Activated T-cell treated with anti-CD3 and anti-CD28 coated beads, Interleukin-2, amount 50 U/mL, for 24 hours (primary cell): ENCODE measurements at places on chromosomes 13 and 19.

DNA sequence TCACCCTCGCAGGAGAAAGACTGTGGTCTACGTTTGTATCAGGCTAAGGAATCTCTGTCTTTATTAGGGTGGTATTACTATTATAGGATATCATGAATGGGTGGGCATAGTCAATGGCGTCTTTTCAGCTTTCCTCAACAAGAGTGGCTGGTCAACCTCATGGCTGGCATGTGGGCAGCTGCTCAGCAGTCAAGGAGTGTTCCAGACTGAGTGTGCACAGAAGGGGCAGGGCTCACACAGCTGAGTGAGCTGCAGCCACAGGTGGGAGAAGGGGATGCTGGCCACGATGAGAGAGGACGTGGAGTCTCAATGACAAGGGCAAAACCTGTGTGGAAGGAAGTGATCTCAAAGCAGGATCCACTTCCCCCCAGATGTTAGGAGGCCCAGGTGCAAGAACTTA lies 54.7 kb downstream of the SLC7A1 start:
- no peak for DNase-seq

- no peak for DNase-seq
Measured at GRCh38 chr13:91295712-91296410, 51.6 kb upstream of the MIR17HG start.

GRCh38 chr19:2039959-2040646 lies 10.9 kb downstream of the MKNK2 start:
- DNase-seq = no peak

DNA sequence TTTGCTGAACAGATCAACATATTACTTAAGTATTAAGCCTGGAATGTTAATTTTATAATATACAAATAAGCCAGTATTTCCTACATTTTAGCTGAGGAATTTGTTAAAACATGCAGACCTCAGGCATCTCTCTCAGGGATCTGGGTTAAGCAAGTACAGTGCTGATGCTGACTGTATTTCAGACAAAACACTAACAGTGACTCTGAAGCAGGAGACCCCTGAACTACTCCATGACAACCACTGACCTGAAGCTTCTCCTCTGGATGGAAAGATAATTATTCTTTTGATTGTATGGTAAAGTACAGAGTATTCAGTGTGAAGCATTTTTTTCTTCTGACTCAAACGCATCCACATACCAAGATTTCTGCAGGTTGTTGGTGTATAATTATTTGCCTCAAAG lies 680.8 kb downstream of the LIG4 start:
- no peak for DNase-seq

DNA sequence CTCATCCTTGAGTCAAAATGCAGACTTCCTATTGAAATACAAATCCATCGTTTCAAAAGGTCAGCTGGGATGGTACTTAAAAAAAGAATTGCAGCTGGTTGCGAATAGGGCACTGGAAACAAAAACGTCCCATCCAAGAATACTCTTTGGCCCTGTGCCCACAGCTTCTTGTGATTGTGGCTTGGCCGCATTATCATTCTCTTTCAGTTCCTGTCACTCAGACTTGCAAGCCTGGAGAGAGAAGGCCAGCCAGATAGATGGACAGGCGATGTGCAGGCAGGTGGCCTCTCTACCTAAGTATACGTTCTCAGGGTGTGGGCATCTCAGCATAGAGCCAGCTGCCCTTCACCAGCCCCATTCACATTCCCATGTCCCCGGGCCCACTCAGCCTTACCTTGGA lies 208.5 kb upstream of the ZNF536 start:
- no peak for DNase-seq

DNA sequence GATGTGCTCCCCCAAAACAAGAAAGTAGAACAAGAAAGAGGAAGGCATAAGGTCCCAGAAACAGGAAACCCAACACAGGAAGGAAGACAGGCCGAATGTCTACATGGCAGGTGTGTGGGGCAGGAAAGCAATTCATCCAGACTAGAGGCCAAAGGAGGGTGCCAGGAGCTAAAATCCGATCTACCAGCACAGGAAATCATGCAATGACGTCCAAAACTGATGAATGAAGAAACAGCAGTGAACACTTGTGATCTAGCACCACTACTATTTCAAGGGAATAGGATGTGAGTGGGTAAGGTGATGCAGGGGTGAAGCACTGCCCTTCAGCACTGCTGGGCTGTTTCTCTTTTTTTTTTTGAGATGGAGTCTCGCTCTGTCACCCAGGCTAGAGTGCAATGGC lies 59.1 kb downstream of the DOCK9 start:
- DNase-seq = no peak

DNA sequence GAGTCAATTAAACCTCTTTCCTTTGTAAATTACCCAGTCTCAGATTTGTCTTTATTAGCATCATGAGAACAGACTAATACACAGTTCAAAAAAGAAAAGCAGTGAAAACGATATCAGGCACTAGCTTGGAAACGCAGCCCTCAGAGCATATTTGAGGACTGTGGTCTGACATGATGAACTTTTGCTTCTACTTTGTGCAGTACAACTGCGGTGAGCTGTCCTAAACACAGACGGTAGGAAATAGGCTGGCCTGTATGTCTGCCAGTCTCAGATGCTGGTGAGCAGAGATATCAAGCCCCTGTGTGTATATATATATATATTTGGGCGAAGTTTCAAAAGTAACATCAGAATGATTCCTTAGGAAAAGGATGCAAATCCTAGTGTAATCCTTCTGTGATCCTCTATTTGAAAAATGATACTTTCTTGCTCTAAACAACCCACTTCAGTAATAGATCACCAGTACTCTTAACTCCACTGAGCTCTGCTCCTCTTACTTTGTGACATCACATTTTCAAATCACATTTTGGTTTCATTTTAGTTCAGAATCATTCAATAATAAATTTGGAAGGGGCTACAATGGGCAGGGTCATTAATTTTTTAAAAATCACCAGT lies 74.4 kb downstream of the TNFRSF19 start:
- DNase-seq = no peak

- peak; percentile 85 for DNase-seq
Measured at GRCh38 chr19:7925171-7925851, 624 bp downstream of the CTXN1 start.

DNA sequence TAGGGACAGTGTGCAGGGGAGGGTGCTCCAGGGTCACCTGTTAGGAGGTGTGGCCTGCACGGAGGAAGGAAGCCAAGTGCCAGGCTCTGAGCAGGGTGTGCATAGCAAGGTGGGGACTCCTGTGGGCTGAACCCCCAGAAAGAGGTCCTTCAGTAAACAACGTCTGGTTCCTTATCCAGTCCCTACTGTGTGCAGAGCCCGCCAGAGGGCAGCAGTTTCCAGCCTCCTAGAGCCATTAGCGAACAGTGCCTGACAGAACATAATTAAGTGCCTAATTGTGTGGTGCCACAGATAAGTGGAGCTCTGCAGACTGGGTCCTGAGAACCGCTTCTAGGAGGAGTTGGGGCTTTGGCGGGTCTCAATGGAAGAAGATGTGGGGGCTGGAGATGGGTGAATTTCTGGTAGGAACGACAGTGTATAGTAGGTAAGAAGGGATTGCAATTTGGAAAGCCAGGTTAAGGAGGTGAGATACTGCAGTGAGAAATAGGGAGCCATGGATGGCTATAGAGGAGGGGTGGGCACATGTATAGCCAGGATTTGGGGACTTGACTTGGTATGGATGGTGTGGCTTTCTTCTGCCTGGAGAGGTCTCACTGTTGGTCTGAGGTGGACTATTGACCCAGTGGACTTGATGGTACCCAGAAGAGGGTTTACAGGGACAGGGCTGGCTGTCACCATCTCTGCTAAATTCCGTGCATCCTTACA lies 323.1 kb downstream of the ZNF536 start:
- DNase-seq = no peak

DNA sequence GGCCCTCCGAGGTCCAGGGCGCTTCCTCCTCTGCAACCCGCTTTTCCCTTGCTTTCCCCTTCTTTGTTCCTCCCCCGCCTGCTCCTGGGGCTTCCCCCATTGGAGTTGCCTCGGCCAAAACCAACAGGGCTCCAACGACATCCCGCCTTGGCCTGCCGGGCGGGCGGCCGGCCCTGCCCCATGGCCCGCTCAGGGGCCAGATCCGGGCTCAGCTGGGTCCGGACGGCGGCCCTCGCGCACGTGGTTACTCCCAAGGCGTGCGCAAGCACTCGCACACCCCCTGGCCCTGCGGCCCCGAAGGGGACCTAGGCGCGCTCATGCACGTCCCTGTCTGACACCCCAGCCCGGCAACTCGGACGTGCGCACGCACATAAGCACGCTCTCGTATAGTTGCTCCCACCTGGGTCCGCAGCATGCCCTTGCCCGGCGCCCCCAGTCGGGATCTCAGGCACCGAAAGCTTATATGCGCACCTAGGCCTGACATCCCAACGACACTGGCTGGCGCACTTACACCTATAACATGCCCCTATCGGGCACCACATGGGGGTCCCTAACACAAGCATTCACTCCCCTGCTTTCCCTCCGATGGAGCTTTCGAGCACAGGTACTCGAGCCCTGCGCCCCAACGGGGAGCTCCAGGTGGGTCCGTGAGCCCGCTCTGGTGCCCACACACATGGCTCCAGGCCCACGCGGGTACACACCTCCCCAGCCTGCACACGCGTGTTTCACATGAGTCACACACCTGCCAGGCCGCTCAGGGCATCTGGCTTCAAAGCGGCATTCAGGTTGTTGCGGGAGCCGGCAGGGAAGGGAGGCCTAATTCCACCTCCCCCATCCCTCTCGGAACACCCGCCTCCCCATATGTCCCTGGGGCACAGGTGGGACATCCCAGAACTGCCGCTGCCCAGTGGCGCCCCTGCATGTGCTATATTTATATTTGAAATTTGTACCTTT lies 15.0 kb downstream of the NFIX start:
- no peak for DNase-seq

DNA sequence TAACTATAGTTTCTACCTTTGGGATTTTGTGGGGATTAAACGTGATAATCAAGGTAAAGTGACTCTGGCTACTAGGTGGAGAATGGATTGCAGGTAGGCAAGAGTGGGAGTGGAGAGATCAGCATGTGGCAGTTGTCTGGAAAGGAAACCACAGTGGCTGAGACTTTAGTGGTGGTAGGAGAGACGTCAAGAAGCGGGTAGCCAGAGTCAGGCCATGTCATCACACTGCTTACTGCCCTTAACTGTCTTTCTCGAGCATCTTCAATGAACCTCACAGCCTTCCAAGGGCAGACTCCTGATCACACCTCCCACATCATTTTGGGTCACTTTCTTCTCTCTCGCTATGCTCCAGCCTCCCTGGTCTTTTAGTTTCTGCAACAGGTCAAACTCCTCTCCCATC lies 28.6 kb upstream of the MBNL2 start:
- no peak for DNase-seq

GRCh38 chr13:109646423-109646822 lies 140.0 kb downstream of the IRS2 start:
- DNase-seq = no peak

DNA sequence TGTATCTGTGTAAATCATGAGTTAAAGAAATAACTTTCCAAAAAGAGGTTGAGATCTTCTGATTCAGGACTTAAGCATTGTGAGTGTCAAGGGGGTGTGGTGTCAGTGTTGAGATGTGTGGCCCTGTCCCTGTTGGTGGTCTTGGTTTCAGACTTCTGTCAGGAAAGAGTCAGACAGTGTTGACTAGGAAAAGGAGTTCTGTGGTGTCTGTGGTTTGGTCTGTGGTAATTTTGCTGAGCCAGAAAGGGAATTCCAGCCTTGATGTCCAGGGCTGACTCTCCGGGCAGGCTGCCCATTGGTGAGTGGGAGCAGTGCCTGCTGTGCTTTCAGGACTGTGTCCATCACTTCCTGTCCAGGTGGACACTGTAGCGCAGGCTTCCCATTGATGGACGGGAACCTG lies 39.8 kb upstream of the IGFL4 start:
- DNase-seq = no peak

DNA sequence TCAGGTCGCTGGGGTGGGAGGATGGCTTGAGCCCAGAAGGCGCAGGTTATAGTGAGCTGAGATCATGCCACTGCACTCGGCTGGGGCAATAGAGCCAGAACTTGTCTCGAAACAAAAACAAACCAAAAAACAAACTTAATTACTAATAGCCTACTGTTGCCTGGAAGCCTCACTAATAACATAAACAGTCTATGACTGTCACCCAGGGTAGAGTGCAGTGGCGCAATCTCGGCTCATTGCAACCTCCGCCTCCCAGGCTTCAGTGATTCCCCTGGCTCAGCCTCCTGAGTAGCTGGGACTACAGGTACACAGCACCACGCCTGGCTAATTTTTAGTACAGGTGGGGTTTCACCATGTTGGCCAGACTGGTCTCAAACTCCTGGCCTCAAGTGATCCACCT lies 18.0 kb downstream of the CATSPERD start:
- no peak for DNase-seq

- no peak for DNase-seq
Measured at GRCh38 chr13:24220086-24220703, 59.7 kb downstream of the SPATA13 start.

GRCh38 chr19:6632002-6632621 lies 37.8 kb downstream of the TNFSF14 start:
- DNase-seq = peak; percentile 59

DNA sequence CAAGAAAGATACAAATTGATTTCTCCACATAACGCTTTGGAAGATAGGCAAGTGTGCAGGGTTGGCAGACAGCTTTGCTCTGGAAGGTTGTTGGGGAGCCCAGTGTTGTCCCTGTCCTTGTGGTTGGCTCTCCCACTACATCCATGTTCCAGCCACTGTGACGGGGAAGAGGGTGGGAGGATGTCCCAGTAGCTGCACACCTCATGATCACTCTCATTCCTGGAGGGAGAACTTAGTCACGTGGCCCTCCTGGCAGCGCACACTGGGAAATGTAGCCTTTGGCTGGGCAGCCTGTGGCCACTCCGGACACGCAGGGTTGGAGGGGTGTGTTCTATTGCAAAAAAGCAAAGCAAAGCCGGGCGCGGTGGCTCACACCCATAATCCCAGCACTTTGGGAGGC lies 9.9 kb downstream of the POLD1 start:
- DNase-seq = no peak

DNA sequence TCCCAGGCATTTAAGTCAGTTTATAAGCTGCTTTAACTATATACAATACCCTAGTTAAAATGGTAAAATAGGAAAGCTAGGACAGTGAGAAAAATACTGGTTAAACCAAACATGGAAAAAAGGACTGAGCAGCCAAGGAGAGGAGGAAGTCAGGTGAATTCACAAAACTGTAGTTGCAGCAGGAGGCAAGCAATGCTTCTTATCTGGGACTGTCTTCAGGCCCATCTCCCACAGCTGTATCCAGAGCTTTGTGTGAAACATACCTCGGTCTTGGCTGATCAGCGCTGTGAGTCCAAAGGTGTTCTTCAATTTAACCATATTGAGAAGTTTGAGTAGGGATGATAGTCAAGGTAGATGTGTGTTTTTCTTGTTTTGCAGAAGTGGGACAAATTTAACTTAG lies 15.7 kb upstream of the SUPT20H start:
- no peak for DNase-seq

DNA sequence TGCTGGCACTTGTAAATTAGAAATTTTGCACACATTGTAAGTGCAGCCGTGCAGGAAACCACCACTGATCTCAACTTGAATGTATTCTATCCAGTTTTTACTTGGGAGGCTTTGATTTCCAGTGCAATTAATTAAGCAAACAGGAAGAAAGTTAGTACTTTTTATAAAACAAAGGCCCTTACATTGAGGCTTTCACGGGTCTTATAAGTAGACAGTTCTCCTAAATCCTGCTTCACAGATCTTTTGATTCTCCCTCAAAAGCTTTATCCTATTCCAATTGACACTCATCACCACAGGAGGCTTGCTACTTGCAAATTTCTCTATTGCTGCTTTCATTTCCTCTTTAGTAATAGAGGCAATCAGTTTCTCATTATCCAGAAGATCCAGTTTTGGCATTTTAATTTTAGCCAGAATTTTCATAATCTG lies 90.1 kb downstream of the ERCC5 start:
- DNase-seq = no peak
